ENCODE measurements at places on chromosomes 11 and 22.

DNA sequence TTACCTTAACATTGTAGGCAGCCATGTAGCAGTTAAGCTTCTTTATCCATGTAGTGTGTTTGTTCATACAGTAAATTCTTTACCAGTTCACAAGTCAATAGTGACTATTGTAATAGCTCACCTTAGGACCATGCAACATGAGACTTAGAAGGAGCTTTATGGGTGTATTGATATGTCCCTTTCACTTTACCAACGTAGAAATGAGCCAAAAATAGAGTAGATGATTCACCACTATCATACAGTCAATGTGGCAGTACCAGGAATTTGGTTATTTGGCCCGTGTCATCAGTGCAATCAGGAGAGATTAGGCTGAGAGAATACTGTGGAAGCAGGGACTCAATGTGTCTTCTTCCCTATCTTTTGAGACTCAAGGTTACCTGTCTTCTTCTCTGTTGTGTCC lies 4.7 kb downstream of the ZDHHC13 start:
- DNase-seq = peak; percentile 29

- peak; percentile 71 for DNase-seq
Measured at GRCh38 chr22:28594797-28595462, 84.7 kb downstream of the TTC28 start.

- no peak for DNase-seq
Measured at GRCh38 chr22:47299863-47300697, 537.6 kb downstream of the TBC1D22A start.

DNA sequence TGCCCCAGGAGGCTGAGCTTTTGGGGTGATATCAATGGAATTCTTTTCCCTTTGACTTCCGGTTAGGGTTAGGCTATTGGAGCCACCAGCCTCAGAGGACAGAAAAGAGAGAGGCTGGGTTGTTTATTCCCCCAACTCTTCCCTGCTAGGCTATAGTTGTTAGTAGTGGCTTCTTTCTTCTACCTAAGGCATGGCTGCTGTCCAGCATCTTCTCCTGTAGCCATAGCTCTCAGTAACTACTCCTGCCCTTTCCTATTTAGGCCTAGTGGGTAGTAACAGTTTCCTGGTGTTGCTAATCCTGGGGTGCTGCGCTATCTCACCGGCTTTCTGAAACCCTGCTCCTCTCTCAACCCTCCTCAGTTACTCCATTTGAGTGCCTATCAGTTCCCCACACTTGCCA lies 184.9 kb downstream of the TENM4 start:
- no peak for DNase-seq

DNA sequence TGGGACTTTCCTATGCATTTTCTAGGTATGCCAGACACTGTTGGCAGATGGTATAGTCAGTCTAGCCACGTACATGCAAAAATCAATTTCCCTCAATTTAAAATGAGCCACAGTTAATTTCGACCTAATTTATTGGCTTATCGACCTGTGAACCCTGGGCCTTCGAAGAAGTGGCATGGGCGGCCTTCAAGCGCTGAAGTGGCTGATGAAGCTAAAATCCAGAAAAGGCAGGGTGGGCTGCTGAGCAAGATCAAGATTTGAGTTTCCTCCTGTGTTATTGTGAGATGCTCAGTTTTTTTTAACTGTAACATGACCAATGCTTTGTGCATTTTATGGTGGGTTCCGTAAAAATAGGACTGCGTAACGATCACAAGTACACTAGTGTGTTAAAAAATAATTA lies 5.8 kb upstream of the SORL1-AS1 start:
- DNase-seq = no peak

- no peak for DNase-seq
Measured at GRCh38 chr22:22349455-22349836, 104.9 kb downstream of the VPREB1 start.

- DNase-seq = no peak
Measured at GRCh38 chr11:73152086-73152853, 10.2 kb upstream of the FCHSD2 start.

GRCh38 chr22:44025171-44026065 lies 1.3 kb downstream of the PARVB start:
- no peak for DNase-seq

DNA sequence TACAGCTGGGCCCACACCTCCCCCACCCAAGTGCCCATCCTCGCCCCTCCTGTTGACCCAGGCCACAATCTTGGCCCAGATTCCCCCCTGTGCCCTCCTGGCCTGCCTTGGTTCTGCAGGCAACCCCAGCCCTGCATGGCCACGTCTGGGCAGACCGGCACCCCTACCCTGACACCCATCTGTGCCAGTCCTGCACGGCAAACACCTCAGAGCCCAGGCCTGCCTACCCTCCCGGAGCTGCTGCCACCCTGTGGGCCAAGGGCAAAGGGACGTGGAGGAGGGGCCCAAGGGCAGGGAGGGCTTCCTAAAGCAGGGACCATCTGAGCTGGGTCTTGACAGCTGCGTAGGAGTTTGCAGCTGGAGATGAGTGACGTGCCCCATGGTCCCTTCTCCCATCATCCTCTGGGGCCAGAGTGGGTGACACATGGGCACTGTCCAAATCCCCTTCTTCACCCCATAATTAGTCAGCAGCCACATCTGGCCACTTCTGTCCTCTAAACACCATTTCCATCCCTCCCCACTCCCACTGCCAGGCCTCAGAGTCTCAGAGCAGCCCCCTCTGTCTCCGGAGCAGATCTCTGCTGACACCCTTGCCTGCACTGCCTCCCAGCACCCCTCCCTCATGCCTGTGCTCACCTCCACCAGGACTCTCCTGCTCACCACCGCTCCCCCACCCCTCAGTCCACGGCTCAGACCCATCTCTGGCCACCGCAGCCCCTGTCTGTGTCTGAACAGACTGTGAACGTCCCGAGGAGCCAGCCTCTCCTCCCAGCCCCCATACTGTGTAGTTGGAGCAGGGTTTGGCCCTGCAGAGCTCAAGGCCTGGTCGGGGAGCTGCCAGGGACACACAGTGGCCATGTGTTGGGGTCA lies 35.6 kb upstream of the PPARA start:
- DNase-seq = peak; percentile 17

GRCh38 chr11:37710031-37710430 lies 1112.0 kb upstream of the RAG2 start:
- peak; percentile 25 for DNase-seq

DNA sequence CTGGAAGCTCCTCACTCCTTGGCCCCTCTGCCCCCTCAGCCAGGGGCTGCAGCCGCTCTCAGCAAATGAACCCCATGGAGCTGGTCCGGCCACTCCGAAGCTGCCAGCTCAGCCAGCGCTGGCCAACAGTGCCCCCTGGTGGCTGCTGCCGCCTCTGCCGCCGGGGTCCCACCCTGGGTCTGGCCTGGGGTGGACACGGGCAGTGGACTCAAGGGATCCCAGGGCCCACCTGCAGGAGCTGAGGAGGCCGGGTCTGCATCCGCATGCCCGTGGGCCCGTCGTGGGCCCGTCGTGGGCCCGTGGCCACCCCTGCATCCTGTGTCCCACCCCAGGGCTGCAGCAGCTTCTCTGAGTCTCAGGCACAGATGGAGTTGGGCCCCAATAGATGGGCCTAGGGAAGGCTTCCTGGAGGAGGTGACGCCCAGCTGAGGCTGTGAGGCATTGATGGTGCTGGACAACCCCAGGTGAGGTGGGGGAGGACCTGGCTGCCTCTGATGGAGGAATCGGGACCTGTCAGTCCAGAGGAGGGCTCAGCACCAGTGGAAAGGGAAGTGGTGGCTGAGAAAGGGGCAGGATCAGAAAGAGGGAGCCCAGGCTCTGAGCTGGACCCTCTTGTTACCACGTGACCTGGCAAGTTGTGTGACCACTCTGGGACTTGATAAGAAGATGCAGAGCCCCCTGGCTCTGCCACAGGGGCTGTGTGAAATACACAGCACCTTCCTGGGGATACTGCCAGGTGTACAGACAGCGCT lies 522.3 kb downstream of the BRD1 start:
- peak; percentile 44 for DNase-seq

DNA sequence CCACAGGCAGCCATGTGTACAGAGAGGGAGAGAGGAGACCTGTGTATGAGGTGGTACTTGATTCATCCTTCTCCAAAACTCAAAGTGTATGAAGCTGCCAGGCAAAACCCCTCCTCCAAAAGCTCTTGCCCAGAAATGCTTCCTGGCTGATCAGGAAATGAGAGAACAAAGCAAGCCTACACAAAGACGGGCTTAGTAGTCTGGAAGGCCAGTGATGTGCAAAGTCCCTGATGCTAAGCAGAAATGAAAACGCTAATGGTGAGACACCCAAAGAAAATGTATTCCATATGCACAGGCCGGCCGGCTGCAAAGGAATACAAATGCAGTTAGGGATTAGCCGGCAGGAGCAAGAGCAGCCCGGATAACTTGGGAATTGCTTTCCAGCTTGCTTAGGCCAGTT lies 234.9 kb upstream of the CADM1 start:
- DNase-seq = no peak

DNA sequence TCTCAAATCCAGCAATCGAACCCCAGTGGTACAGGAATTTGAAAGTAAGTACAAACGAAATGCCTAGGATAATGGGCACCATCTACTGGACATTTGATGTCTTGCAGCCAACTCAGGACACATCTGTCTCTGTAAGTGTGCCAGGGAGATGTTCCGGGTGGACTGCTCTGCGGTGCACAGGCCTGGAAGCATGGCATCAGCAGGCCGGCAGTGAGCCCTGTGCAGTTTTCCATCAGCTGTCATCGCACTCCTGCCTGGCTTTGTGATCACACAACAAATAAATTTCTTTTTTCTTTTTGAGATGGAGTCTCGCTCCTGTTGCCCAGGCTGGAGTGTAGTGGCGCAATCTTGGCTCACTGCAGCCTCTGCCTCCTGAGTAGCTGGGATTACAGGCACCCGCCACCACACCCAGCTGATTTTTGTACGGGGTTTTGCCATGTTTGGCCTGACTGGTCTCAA lies 71.0 kb downstream of the JAM3 start:
- peak; percentile 77 for DNase-seq

DNA sequence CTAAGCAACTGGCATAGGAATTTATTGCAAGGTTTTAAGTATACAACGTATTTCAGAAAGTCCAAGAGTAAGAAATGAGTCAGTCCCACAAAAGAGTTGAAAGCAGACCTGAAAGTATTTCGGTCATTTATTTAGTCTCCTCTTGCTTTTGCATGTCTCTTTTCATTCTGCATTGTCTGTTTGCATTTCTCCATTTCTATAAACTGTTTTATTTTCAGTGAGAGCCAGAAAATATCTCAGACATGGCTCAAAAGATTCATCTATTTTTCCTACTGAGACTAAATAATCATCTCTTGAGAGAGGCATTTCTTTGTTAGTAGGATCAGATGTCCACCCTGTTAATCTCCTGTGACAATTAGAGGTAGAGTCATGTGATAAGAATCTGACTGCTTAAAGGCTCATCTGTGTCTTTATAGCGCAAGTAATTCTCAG lies 219.1 kb upstream of the CCDC179 start:
- DNase-seq = peak; percentile 65

DNA sequence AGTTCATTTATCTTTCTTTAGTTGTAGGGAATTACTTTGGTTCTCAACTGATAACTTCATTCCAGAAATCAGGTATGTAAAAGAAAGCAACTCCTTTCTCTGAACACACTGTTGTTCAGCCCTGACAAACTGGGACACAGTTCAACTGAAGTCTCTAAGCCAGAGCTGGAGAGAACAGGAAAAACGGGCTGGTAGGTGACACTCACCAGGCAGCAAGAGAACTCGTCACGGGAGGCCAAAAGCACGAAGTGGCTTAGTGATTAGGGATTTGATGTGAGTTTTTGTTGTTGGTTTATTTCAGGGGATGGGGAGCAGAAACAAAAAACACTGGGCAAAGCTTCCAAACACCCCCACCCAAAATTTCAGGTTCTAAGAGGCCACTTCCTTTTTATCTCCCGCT lies 54.1 kb downstream of the MYH9 start:
- no peak for DNase-seq

GRCh38 chr11:20616920-20617319 lies 17.5 kb downstream of the SLC6A5 start:
- no peak for DNase-seq

- no peak for DNase-seq
Measured at GRCh38 chr22:18925368-18926064, 10.6 kb downstream of the PRODH start.

All from fibroblast of skin of back (primary cell).